CD4-positive, alpha-beta T cell treated with Interleukin-2 at 100 ng/mL for 4 hours (primary cell): ENCODE measurements at places on chromosomes 1 and 21.

GRCh38 chr1:230772457-230773395 lies 25.5 kb downstream of the CAPN9 start:
- no peak for DNase-seq

DNA sequence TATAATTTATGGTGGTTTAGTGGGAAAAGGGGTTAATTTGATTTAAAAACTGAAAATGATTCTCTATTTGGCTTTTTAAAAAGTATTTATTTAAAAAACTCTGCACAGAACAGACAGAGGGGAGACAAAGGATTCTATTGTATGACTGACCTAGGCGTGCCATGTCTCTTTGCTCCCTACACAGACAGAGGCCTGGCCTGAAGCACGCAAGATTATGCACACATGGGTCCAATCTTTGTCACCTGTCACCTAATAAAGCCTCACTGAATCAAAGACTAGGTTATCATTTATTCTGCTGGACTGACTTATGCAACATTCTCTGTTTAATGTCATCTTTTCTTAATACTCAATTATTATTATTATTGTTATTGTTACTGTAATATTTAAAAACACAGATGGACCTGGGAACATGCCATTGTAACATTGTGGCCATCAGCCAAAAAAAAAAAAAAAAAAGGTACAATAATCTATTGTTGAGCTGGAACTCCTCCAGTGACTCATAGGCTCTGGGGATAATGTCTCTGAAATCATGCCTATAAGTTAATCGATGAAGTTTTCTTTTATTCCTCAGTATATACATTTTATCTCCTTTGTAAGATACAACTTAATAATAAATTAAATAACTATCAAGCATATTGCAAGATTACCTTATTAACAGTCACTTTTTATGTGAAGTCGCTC lies 112.1 kb downstream of the RUNX1 start:
- DNase-seq = no peak

DNA sequence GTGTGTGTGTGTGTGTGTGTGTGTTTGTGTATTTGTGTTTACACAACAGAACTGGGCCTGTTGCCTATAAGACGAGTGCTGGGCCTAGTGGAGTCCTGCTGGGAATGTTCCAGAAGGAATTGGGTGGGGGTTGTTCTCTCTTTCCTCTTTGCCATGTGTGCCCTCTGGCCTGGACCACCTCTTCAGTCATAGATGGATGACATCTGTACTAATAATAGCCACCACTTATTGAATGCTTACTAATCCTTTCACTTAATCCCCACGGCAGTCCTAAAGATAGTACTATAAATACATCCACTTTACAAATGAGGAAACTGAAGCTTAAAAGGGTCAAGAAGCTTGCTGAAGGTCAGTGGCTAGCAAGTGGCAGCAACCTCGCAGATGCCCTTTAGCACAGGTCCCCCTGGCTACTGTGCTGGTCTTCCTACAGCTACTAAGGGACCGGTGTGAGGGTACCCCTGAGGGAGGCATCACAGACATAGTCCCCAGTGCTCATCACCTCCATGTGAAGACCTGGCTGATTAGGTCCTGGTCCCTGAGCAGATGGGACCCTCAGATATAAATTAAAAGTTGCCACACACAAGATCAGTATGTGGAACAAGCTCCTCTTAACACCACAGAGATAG lies 55.2 kb upstream of the KIF1B start:
- no peak for DNase-seq

- no peak for DNase-seq
Measured at GRCh38 chr1:88175631-88176226, 508.3 kb upstream of the PKN2 start.

DNA sequence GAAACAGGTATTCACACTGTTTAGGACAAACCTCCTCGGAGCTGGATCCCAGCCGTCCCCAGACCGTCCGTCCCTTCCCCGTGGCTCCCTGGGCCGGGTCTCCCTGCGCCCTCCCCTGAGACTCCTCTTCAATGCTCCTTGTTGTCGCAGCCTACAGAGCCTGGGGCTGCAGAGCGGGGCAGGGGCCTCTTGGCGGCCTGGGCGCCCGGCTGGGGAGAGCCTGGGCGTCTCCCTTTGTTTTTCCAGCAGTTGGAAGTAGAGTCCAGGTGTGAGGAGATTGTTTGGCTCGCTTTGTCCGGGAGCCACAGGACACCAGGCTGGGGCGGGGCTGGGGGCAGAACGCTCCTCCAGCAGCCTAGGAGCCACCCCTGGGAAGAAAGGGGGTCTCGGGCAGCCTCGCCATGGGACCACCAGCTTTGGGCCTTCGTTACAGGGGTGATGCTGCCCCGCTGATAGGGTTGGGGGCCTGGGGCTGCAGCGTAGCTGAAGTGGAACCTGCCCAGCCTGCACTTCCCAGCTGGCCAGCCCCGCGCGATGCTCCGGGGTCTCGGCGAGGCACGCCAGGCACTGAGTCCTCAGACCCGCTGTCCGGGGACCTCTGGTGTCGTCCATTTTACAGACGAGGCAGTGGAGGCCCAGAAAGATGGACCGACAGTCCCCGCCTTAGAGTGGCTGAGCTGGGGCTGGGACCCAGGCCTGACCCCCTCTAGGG lies 66.9 kb downstream of the PRDM16 start:
- no peak for DNase-seq

GRCh38 chr1:8589571-8589970 lies 227.9 kb downstream of the RERE start:
- DNase-seq = no peak

DNA sequence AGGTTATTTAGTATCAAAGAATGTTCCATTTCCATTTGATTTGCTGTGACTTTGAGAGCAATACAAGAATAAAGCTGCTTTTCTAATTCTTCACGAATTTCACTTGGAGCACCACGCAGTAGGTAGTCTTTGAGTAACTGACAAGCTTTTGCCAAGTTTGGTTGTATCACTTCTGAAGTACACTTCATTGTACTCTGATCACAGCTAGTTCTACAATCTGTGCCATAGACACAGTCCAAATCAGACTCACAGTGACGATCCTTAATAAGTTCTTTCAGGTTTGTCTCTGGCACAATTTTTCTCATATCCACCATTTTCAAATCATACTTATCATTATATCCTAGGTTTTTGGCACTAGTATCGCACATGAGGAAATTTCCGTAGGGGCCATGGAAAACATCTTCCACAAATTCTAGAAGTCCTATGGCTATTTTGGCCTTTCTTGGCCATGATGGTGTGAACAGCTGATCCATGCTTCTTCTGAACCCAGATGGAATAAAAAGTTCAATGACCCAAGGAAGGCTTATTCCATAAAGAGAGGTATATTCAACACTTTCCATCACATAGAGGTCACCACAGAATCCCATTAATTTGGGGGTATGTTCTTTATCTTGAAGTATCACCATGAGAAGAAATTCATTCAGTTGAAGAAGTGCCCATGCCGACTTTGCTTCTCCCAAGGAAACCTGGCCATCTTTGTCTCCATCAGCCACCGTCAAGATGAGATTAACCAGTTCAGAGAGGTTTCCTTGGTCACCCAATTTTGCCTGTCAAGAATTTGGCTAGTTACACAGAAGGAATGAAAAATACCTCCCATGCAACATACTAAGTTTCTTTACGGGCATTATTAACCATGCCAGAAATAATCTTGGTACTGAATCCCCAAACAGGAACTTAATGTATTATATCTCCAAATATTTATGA lies 11.9 kb downstream of the RPL5 start:
- no peak for DNase-seq
